ENCODE measurements at places on chromosomes 11 and 22.

GRCh38 chr22:26853495-26853894 lies 196.1 kb downstream of the MIAT start:
- no peak for DNase-seq

GRCh38 chr11:117579161-117579560 lies 217.9 kb downstream of the DSCAML1 start:
- DNase-seq: no peak

GRCh38 chr11:5922749-5923426 lies 19.2 kb upstream of the OR56A3 start:
- peak; percentile 15 for DNase-seq

GRCh38 chr11:115721296-115721995 lies 217.2 kb upstream of the CADM1 start:
- DNase-seq: no peak

DNA sequence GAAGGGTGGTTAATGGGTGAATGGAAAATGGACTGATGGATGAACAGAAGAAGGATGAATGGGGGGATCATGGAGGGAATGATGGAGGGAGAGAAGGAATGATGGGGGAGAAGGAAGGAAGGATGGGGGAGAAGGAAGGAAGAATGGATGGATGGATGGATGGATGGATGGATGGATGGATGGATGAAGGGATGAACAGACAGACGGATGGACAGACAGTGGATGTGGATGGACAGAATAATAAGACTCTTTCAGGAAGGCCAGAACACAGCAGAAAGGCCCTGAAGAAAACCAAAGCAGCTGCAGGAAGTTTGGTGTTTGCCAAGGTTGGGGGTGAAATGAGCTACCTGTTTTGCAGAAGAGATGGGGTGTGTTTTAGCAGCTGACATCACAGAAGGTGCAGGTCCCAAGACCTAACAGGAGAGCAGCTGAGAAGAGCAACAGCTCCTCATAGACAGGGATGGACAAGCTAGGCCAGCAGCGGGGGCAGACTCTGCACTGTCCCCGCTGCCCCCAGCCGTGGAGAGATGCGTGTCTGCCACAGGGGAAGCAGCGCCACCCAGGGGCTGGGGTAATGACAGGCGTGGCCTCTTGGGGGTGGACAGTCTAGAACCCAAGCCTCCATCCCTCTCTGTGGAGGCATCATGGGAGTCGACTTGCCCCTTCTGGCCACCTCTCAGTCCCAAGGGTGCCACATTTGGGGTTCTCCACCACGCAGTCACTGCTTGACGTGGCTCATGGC lies 17.9 kb downstream of the C1QTNF6 start:
- DNase-seq: no peak

DNA sequence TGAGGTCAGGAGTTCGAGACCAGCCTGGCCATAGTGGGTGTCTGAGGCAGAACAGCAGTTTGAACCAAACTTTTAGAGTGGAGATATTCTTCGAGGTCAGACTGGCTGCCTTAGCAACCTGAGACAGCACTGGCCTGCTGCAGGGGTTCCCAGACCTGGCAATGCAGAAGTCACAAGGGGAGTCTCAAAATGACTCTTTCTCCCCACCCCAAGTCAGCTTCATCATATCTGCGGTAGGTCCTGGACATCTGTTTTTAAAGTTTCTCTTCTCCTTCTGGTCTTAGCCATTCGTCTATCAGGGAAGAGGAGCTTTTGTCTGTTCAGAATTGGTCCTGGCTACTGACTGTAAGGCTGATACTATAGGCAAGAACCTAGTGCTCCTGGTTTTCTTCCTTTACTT lies 14.5 kb upstream of the CLMP start:
- no peak for DNase-seq

GRCh38 chr11:131909426-131910177 lies 539.2 kb downstream of the NTM start:
- no peak for DNase-seq

GRCh38 chr11:94194712-94195111 lies 66.1 kb downstream of the PANX1 start:
- no peak for DNase-seq

Data from stimulated activated CD4-positive, alpha-beta T cell treated with anti-CD3 and anti-CD28 coated beads, Interleukin-4, amount 100 ng/mL, for 24 hours (primary cell).